Activated CD8-positive, alpha-beta memory T cell treated with anti-CD3 and anti-CD28 coated beads for 48 hours (primary cell): ENCODE measurements at places on chromosomes 4 and X.

GRCh38 chr4:55184600-55185523 is 59.5 kb upstream of the KDR start:
- DNase-seq: no peak

DNA sequence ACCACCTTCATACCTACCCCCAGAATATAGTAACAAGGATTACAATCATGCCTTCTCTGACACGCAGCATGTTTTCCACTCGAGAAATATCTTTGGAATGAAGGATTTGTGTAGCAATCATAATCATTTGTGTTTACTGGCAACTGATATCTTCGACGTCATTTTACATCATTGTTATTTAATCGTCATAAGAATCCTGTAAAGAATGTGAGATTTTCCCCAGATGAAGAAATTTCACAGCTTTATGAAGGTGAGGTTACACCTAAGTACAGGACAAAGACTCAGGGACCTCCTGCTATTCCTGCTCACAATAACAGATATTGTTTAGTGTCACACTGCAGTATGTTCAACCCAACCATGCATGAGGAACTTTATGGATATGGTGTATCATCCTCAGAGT is 198.2 kb upstream of the LDB2 start:
- DNase-seq: no peak

- no peak for DNase-seq
Observed at GRCh38 chr4:143372093-143372915, 35.6 kb downstream of the GAB1 start.

DNA sequence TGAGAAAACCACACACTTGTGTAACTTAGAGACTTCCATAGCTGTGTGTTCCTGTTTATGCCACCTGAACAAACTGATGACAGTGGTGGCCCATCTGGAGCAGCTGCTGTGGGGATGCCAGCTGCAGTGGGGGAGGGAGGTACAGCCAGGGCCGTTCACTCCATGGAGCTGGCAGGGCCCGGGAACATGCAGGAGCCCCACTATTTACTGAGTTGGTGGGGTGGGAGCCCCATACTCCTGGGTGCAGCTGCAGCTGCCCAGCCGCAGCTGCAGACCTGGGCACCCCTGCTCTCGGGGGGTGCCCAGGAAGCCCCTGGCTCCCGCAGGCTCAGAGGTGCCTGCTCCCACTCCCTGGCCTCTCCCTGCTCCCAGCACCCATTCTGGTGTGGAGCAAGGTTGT is 398.6 kb upstream of the RASGEF1B start:
- DNase-seq: no peak

GRCh38 chrX:7110821-7111276 is 36.7 kb upstream of the STS start:
- no peak for DNase-seq

DNA sequence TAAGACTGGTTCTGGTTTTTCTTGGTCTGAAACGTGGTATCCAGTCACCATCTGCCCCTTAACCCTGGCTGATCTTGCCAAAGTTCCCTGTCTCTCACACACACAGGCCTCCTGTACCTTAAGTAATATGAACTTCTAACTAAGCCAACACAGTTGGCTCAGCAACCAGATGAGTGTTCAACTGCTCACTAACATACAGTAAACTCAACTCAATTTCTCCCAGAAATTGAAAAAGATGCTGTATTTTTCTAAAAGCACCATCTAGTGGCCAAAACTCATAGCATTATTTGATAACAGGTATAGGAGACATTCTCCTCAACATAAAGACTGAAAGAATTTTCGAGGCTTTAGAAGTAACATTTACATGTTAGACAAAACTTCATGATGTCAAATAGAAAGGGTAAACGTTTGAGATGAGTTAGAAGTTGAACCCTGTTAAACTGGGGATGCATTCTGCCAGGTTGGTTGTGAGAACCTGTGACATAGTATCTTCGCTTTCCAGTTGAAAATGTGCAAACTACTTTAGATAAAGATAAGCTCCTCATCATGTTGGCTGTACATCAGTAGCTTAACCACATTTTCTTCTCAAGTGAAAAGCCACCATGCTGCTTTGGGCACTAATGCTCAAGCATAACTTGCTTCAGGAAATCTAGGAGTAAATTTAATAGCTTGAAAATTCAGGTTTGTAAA is 31.2 kb downstream of the CCNI start:
- no peak for DNase-seq

DNA sequence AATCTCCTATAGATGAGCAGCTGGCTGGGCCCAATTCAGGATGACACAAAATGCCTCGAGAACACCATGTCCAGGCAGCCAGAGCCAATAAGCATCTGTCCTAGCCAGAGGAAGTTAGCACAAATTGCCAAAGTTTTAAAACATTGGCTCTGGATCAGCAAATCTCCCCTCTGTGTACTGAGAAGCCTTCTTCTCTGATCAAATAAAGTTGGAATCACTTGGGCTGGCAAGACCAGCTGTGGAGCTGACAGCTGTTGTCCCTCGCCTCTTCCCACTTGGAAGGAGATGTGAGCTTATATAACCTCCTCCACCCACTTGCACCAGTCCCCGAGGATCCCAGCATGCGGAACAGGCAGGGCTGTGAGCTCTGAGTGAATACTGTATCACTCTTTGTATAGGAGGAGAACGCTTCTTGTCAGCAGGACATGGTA is 183.9 kb downstream of the OPHN1 start:
- DNase-seq: no peak

DNA sequence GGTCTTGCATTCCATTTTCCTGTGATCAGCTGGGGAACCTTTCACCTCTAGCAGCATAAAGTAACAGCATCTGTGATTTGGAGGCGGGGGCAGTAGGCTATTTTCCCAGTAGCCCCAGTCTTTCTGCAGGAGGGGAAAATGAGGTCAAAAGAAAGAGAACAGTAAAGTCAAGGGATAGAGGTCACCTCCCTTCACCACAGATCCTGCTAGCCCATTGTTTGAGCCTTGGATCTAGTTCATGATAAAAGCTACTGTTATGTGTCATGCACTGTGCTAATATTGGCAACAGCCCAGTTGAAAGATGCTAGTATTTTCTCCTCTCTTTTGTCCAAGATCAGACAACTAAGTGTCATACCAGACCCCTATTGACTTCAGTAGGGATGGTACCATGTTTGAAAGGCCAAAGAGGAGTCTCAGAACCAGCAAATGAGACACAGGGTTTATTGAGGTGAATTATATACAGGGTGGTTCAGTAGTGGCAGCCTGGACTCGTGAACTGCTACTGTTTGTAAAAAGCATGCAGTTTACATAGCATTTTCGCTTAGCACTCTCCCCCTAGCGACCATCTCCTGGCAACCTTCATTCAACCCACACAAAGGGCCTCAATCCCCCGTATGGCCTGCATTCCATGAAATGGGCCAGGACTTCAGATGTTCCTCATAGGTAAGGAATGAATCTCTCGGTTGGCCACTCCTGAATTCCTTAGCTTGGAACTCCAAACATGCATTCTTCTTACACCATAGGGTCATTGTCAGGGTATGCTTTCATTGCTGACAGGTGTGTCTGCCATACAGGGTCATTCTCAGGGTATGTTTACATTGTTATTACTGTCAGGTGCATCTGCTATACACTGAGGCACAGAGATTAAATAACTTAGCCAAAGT is 170.0 kb upstream of the FRMPD4 start:
- DNase-seq: no peak

GRCh38 chr4:116389139-116389538 is 696.2 kb downstream of the TRAM1L1 start:
- no peak for DNase-seq
